ENCODE measurements at places on chromosomes 16 and 17.

DNA sequence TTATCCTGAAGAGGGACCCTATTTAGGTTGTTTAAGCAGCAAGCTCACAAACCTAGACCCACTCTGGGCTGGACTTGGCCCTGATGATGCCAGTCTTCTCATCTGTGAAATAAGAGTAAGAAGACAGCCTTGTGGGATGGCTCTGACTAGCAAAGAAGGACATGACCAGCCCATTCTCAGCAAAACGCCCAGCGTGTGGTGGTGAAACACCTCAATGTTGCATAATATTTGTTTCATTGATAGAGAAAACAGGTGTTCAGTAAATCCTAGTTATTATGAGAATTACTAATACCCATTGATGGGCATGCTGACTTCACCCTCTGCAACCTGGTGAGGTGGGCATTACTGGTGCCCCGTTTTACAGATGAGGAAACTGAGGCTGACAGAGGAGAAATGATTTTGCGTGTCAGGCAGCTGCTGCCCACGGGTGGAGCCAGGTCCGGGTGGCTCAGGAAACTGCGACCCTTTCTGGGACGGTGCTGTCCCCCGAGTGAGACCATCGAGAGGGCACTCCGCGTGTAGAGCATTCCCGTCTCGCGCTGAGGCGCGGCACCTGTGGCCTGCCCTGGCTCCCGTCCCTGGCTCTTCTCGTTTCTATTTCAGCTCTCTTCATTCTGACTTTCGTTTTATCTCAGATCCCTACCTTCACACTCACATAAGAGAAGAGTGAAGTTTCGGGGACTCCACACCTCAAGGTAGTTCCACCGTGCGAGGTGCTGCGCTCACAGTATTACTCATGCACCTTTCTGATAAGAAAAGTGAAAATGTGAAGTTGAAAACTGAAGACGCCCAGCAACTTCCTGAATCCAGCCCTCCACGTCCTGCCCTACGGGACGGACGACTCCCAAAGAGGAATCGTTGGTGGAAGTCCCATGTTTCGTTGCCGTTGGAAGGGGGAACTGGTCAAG is 48.5 kb downstream of the IRF8 start:
- DNase-seq, result no peak

GRCh38 chr17:32960815-32961214 is 30.8 kb upstream of the SPACA3 start:
- DNase-seq, result no peak

DNA sequence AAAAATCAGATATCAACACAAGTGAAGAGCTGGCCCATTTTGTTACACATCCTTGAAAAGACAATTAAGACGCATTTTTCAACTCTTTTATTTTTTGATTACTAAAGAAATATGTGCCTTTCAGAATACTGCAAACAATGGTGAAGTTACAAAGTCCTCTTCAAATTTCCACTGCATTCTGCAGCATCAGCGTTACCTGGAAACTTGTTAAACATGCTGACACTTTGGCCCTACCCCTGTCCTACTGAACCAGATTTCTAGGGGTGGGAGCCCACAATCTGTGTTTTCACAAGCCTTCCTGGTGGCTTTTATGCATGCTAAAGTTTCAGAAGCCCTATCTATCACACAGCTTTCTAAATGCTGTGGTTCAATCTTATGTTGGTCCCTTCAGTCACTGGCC is 4.5 kb upstream of the CCL14 start:
- DNase-seq, result no peak

- DNase-seq, result no peak
Measured at GRCh38 chr17:8005967-8006730, 3.7 kb downstream of the GUCY2D start.

DNA sequence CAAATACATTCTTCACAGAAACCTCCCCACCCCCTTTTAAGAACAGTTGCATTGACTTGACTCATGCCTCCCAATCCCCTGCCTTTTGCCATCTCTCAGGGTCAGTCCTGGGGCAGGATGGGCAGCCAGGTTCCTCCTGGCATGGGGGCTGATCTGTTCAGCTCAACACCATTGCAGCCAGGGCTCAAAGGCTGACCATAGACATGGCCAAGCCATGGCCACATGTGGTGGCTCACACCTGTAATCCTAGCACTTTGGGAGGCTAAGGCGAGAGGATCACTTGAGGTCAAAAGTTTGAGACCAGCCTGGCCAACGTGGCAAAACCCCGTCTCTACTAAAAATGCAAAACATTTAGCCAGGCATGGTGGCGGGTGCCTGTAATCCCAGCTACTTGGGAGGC is 14.1 kb downstream of the ATP2C2 start:
- DNase-seq, result no peak

- no peak for DNase-seq
Measured at GRCh38 chr16:76487411-76488064, 210.3 kb downstream of the CNTNAP4 start.

GRCh38 chr16:48681520-48681919 is 71.5 kb upstream of the N4BP1 start:
- DNase-seq, result no peak

GRCh38 chr16:8620535-8620934 is 963 bp upstream of the METTL22 start:
- DNase-seq, result no peak

- no peak for DNase-seq
Measured at GRCh38 chr17:58520843-58521430, 6.5 kb upstream of the MTMR4 start.

DNA sequence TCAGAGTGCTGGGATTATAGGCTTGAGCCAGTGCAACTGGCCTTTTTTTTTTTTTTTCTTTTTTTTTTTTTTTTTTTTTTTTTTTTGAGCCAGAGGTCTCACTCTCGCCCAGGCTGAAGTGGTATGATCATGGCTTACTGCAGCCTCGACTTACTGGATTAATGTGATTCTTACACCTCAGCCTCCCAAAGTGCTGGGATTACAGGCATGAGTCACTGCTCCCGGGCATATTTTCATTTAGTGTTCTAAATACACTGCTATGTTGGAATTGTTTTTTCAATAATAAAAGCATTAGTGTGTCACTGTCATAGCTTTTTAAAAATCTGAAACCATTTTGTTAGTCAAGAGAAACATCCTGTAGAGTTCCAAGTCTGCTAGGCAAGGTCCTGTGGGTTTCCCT is 40.3 kb downstream of the NDE1 start:
- peak; percentile 31 for DNase-seq

DNA sequence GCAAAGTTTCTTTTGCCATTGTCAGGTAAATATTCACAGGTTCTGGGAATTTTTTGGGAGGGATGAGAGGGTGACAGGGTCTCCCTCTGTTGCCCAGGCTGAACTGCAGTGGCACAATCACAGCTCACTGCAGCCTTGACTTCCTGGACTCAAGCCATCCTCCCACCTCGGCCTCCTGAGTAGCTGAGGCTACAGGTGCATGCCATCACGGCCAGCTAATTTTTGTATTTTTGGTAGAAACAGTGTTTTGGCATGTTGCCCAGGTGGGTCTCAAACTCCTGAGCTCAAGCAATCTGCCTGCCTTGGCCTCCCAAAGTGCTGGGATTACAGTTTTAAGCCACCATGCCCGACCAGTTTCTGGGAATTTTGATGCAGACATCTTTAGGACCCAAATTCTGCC is 53.0 kb downstream of the IQCK start:
- no peak for DNase-seq

DNA sequence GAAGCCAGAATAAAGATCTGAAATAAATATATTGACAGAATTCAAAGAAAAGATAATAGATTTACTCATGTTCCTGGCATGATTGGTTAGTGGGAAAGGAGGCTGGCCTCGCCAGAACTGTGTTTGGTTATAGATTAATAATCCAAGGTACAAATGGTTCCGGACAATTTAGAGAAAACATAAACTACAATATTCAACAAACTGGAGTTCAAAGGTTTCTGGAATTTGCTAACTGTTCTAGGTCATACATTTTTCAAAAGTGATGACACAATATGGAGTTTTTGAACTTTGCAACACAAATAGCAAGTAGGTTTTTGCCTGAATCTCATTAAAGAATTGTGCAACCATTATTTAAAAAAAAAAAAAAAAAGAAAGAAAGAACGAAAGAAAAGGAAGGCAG is 251.7 kb upstream of the SALL1 start:
- no peak for DNase-seq

- peak; percentile 54 for DNase-seq
Measured at GRCh38 chr16:66878067-66878466, 2.2 kb upstream of the PDP2 start.

DNA sequence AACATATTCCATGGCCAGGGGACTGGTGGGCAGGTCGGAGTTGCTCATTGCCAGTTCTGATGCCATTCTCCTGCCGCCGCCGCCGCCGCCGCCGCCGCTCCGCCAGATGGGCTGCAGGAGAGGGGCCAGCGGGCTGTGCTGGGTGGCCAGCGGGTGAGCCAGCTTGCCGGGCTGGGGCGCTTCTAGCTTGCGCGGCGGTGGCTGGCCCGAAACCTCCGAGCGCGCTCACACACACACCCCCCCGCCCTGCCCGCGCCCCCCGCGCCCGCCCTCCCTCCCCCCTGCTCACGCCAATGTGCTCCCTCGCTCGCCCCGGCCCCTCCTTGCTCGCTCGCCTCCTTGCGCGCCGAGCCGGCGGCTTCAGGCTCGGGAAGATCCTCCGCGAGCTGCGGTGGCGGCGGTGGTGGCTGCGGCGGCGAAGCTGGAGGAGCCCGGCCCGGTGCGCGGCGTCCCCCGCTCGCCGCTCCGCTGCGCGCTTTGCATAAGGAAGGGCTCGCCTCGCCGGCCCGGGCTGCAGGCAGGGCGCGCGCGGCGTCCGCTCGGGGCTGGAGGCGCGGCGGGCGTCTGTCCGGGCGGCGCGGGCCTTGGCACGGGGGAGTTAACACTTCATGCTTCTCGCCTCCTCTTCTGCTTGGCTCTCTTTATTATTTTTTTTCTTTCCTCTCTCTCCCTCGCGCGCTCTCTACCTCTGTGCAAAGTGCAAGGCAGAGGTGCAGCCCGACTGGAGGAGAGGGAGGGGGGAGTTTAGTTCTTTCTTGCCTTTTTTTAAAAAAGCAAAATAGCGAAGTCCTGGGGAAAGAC is 500 bp downstream of the MAF start:
- DNase-seq, result peak; percentile 46

DNA sequence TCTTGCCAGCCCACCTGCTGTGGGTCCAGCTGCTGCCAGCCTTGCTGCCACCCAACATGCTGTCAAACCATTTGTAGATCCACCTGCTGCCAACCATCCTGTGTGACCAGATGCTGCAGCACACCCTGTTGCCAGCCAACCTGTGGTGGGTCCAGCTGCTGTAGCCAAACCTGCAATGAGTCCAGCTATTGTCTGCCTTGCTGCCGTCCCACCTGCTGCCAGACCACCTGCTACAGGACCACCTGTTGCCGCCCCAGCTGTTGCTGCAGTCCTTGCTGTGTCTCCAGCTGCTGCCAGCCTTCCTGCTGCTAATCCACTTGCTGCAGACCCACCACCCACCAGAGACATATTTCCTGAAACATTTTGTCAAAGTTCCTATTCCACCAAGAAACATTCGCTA is 641 bp downstream of the KRTAP9-1 start:
- DNase-seq, result no peak

DNA sequence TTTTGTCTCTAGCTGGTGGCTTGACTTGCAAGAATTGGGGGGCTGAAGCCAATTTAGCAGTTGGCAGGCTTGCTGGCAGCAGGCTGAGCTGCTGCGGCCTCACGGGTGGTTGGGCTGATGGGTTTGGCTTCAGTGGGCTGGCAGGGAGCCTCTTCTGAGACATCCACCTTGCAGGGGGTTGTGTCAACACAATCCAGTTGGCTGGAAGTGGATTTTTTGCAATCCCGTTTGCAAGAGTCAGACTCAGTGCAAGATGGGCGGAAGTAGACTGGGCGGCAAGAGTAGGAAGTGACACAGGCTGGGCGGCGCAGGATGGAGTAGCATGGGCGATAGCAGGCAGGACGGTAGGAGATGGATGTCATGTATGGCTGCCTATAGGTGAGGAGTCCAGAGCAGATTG is 1.5 kb downstream of the KRTAP16-1 start:
- peak; percentile 68 for DNase-seq

DNA sequence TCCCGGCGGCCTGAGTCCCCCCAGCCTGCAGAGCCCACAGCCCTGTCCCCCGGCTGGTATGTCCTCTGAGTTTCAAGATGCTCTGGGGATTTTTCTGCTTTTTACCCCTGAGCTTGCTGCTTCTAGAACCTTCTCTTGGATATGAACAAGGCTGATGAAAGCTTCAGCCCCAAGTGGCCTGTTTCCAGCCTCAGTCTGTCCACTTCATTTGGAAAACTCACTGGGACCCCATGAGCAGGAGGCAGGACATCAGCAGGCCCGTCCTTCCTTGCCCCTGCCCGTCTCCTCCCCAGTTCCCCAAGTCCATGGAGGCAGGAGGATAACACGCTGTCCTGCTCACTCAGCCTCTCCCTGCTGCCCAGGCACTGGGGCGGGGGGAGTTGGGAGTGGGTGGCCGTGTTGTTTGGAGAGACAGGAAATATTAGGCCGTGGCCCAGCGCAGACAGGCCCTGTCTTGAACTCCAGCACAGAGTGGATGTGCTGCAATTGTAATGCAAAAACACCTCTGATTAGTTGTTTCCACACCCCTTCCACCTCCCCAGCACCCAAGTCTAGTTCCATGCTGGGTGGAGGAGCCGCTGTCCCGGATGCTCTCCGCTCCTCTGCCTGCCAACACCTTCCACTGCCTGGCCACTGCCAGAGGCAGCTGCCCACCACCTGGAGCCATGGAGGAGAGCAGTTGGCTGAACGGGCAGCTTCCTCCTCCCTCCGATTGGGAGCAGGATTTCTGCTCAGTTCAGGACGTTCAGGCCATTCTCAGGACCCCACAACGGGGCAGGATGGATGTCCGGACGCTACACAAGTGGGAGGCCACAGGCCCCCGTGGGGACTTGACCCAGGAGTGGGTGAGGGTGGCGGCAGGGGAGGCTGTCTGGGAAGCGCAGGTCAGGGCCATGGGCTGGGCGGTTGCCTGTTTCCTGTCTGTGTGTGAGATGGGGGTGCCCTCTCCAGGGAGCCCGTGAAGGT is 216.9 kb upstream of the GSE1 start:
- DNase-seq, result no peak

- DNase-seq, result peak; percentile 78
Measured at GRCh38 chr16:21156767-21157467, 1.6 kb upstream of the LDAF1 start.

DNA sequence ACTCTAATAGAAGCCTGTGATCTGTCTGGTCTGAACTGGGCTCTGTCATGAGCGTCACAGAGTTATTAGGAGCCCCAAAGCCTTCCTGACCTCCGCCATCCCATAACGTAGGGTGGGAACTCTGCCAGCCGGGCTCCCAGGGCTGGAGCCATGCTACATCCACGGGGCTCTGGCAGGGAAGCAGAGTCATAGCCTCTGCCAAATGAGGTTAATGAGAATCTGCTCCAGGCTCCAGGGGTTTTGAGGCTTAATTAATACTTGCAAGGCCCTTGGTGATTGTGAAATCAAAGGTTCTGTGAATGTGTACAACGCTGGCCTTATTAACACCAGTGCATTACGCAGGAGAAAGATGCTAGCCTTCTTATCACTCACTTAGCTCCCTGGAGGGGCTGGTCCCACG is 42.4 kb upstream of the ZFP90 start:
- no peak for DNase-seq

DNA sequence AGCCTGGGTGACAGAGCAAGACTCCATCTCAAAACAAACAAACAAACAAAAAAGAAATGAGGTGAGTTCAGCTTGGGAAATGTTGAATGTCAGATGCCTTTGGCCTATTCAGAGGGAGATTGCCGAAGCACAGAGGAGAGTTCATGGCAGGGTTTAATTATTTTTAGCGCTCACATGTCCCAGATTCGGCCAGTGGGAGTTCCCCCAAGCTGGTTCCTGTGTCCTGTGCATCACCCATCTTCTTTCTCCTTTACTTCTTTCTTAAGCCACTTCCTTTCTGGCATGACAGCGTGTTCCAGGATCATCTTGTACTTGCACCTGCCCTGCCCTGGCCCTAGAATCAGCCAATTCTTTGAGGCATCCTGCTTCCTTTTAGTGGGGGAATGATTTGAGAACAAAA is 9.2 kb downstream of the MPV17L start:
- DNase-seq, result no peak
